ENCODE measurements at places on chromosomes 3 and 15.

DNA sequence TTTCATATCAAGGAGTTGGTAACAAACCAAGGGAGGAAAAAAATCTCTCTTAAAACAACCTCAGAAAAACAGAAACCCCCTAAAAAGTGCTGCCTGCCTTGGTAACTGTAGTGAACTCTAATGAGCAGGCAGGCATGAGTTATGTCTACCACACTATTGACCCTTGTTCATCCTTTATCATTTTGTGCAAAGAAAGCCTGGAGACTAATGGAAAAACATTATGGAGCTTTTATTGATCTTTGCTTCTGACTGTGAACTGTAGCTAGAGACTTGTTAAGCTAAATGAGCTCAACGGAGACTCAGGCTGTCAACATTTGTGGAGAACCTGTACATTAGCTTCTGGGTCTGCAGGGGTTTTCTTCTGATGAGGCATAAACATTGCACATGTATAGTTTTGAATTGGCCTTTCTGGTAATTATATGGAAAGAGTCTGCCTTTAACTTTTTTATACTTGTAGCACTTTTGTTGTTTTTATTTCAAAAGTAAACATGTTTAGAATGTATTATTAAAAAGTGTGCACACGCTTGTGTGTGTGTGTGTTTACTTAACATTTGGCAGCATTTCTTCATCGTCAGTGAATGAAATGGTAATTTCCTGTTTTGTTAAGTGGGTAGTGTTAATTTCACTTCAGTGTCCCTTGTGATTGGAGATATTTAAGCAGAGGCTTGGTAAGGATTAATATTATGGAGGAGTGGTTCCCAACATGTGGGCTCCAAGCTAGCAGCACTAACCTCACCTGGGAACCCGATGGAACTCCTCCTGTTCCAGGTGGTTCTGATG is 15.9 kb upstream of the SPTSSB start:
- DNase-seq, result no peak

- no peak for DNase-seq
Observed at GRCh38 chr15:42048821-42049200, 28.0 kb upstream of the PLA2G4E start.

DNA sequence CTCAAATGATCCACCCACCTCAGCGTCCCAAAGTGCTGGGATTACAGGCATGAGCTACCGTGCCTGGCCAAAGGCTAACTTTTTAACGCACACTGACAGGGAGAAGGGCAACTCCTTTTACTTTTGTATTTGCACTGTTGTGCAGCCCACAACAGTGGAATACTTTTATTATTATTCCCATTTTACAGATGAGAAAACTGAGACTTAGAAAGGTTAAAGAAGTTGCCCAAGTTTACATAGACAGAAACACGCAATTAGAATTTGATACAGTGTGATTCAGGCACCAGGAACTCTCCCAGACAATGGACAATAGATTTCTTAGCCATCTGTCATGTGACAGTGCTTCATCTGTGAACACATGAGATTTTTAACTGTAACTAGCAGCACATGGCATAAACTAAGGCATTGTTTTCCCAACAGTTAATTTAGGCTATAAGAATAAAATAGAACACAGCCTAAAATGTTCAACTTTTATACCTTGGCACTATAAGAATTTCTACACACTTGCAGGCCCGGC is 18.8 kb downstream of the STAG1 start:
- DNase-seq, result no peak

- peak; percentile 44 for DNase-seq
Observed at GRCh38 chr15:70605606-70606410, 157.6 kb downstream of the UACA start.

DNA sequence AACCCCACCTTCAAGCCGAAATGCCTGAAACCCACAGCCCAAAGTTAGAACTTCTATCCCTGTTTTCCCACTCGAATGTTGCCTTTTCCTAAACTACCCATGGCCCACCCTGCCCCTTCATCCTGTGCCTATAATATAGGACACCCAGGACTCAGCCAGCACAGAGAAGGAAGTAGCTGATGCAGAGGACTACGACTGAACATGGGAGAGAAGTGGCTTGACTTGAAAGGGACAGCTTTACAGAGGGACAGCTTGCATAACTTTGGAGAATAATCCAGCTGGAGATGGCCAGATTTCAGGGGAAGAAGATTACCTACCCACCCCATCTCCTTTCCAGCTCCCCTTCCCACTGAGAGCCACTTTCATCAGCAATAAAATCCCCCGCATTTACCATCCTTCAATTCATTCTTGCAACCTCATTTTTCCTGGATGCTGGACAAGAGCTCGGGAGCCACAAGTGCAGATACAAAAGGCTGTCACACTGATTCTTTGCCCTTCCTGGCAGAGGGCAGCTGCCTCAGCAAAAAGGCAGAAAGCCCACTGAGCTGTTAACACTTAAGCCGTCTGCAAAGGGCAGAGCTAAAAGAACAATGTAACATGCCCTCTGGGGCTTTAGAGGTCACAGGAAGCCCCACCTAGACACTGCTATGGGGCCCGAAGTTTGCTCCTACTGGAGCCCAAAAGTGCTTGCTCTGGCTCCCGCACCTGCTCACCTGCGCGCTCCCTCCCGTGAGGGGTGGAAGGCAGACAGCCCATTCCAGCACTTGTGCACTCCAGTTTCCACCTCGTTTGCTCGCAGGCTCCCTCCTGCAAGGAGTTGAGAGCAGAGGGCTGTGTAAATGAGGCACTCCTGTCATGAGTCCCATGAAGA is 224.0 kb downstream of the TBC1D5 start:
- DNase-seq, result no peak

GRCh38 chr15:65339920-65340319 is 35.4 kb downstream of the RNU5B-1 start:
- DNase-seq, result no peak

All from AG09319 (cell line).